ENCODE measurements at places on chromosomes 11 and 22.

GRCh38 chr11:94336033-94336432 lies 31.7 kb downstream of the IZUMO1R start:
- DNase-seq = no peak

DNA sequence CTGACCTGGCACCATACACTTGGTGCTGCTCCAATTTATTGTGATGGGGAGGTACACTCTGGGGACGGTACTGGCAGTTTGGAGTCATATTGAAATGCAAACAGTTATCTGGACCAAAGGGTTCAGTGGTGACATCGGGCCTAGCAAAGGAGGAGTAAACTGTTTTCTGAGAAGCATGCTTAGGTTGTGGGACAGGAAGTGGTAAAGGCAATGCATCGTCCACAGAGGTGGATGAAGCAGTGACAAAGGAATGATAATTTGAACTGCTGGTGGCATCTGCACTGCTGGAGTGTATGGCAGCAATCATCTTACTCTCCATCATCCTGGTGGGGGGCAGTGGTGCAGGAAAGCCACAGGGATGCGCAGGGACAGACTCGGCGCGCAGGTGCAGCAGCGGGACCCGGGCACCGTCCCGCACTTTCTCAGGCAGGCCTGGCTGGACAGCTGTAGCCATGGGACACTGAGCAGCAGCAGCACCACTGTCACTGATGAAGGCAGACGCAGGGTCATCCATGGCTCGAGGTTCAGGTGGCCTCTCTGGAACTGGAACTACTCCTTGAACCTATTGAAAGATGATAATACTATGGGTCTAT lies 28.0 kb upstream of the TP53AIP1 start:
- DNase-seq = no peak

- no peak for DNase-seq
Observed at GRCh38 chr22:45166932-45167331, 3.2 kb downstream of the NUP50 start.

DNA sequence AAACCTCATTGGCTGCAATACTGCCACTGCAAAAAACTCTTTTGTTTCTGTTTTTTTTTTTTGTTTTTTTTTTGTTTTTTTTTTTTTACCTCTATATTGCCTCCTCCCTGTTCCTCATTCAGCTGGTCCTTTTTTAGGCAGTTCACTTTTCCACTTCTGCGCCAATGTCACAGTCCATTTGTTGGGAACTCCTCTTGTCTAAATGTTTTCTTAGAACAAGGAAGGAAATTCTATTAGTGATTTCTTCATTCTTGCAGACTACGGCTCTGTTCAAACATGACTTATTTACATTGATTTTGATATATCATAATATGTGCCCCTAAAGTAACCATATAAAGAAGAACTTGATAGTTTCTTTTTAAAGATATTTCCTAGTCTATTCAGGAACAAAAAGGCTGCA lies 2.9 kb downstream of the FAM118B start:
- no peak for DNase-seq

DNA sequence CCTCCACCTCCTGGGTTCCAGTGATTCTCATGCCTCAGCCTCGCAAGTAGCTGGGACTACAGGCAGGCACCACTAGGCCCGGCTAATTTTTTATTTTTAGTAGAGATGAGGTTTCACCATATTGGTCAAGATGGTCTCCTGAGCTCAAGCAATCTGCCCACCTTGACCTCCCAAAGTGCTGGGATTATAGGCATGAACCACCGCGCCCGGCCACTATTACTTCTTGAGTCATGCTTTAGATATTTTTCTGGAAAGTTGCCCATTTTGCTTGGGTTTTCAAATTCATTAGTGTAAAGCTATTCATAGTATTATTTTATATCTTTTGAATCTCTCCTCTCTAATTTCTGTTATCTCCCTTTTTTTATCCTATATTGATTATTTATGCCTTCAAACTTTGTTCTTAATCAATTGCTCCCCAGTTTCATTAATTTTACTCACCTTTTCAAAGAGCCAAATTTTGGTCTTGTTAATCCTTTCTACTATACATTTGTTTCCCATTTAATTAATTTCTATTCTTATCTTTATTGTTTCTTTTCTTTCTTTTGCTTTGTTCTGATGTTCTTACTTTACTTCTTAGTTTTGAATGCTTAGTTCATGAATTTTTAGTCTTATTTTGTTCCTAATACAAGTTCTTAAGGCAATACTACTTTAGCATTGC lies 10.3 kb upstream of the RAC2 start:
- DNase-seq = no peak

DNA sequence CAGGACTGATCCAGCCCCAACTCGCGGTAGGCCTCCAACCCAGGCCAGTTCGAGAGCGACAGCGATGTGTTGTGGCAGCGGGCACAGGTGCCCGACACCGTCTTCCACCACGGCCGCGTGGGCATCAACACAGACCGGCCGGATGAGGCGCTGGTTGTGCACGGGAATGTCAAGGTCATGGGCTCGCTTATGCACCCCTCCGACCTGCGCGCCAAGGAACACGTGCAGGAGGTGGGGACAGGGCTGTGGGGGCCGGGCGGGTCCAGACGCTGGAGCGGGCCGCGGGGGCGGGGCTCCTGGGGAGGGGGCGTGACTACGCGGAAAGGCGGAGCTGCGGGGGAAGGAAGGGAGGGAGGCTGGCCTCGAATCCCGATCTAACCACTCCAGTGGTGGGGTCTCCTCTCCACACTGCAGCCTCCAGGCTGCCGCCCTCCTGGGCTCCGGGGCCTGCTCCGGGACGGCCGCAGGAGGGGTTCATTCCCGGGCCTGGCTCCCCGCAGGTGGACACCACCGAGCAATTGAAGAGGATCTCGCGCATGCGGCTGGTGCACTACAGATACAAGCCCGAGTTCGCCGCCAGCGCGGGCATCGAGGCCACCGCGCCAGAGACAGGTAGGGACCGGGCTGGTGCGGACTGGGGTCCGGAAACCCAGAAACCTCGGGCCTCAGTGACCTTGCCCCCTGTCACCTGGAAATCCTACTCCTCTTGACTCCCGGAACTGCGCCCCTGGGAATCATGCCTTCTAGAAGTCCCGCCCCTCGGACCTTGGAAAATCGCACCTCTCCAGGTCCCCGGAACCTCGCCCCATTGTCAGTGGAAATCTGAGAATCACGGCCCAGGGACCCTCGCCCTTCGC lies 14.9 kb downstream of the TMEM258 start:
- DNase-seq = no peak

- DNase-seq = no peak
Observed at GRCh38 chr22:35191412-35191811, 65.9 kb upstream of the HMGXB4 start.

DNA sequence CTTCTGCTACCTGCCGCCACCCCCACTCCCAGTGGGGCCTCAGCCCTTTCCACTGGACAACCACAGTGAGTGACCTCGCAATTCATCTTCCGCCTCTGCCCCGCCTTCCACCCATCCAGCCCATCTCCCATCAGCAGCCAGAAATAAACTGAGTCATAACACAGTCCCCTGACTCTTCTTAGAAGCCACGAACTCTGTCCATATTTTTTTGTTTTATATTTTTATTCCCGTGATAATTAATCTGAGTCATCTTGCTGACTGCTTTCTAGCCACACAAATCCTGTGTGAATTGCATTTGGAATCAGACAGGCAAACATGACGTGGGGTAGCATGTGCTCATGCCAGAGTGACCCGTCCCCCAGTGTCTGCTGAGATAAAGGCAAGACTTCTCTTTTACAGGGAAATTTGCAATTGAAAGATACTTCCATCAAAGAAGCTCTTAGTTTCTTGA lies 7.0 kb downstream of the FADD start:
- DNase-seq = no peak

- no peak for DNase-seq
Observed at GRCh38 chr11:11971906-11972547, 36.4 kb downstream of the DKK3 start.

GRCh38 chr11:104678408-104678807 lies 219.9 kb downstream of the CASP12 start:
- DNase-seq = no peak

GRCh38 chr11:93368022-93368421 lies 37.5 kb downstream of the DEUP1 start:
- no peak for DNase-seq

GRCh38 chr22:46040471-46041465 lies 63.8 kb upstream of the WNT7B start:
- no peak for DNase-seq

DNA sequence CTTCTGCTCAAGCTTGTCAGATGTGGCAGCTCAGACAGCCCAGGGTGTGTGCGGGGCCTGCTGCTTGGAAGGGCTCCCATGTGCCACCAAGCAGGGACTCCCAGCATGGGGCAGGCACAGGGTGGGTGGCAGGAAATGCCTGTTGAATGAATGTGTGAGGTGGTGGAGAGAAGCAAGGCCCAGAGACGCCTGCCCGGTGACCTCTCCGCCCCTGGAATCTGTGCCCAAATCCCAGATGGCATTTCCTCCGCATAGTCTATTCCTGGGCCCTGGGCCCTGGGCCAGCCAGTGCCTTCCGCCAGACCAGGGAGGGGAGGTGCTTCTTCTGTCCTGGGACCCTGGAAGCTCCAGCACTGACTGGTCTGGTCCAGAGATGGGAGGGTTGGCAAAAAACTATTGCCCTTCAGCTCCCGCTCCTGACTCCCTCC lies 3.7 kb downstream of the CST6 start:
- no peak for DNase-seq

GRCh38 chr11:91373497-91373896 lies 851.1 kb upstream of the FAT3 start:
- DNase-seq = no peak

DNA sequence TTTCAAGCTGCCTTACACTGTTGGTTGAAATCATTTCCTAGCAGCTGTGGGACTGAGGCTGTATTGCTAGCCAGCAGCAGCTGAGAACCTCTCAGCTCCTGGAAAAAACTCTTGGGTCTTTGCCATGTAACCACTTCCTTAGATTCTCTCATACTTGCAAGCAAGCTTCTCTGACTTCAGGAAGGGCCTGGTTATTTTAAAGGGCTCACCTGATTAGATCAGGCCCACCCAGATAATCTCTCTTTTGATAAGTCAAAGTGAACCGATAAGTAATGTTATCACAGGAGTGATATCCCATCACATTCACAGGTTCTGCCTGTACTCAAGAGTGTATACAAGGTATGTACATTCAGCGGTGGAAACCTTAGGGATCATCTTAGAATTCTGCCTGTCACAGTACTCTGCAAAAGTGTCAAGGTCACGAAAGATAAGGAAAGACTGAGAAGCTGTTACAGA lies 7.4 kb upstream of the CLPB start:
- no peak for DNase-seq

DNA sequence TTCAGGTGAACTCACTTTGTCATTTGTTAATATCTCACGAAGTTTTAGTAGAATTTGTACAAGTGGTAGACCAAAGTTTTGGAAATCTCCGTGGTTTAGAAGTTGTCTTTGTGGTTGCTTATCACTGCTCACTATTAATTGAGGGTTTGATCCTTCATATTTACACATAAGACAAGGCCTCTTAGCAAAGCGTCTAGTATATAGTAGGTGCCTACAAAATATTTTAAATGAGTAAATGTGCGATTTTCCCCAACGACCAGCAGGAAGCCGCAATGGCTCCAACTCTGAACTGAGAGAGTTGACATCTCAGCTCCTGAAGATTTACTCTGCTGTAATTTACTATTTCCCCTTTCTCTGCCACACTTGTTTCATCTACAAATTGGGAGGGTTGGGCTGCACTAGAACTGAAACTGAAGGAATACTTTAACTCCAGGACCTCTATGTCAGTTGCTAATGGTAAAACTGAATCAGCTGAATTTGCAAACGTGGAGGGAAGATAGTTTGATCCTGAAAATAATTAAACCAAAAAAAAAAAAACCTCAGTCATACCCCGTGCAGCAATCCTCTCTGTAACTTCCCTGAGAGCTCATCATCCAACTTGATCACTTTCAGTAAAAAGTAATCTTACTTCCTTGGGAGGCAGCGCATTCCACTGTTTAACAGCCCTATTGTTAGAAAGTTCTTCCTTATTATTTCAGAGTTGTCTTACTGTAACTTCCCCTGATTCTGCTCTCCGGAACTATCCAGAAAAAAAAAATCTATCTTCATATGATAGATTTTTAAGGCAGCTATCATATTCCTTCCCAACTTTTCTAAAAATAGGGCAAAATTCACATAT lies 1.3 kb upstream of the SBF2 start:
- DNase-seq = no peak

DNA sequence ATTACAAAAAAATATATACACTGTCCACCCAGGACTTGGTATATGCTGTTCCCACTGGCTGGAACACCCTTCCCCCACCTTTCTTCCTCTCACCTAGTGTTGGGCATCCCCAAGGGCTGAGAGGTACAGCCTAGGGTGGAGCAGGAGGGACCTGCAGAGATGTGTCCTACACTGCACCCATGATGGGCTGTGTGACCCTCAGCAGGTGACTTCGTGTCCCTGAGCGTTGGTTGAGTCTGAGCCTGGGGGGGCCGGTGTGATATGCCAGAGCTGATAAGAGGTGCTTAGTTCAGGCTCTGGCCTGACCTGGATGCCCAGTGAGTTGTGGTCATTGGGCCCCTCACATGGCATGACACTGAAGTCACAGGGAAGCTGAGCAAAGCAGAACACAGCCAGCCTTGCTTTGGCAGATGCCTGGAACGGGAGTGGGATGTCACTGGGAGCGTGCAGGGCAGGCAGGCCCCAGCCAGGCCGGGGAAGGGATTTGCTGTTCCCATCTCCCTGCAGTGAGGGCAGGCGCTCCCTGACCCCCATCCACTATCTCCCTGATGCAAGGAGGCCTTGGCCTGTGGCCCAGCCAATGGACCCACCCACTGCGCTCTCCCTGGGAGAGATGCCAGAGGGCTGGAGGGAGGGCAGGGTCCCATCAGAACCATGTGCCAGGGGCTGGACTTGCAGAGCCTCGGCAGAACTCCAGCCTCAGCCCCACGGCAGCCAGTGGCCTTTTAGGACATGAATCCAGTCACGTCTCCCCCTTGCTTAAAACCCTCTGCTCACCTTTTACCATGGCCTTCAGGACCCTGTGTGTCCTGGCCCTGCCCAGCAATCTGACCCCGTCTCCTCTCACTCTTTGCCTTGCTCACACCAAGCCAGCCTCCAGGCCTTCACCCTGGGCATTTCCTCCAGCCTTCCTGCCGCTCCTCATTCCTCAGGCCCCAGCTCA lies 138.9 kb downstream of the MN1 start:
- DNase-seq = no peak

DNA sequence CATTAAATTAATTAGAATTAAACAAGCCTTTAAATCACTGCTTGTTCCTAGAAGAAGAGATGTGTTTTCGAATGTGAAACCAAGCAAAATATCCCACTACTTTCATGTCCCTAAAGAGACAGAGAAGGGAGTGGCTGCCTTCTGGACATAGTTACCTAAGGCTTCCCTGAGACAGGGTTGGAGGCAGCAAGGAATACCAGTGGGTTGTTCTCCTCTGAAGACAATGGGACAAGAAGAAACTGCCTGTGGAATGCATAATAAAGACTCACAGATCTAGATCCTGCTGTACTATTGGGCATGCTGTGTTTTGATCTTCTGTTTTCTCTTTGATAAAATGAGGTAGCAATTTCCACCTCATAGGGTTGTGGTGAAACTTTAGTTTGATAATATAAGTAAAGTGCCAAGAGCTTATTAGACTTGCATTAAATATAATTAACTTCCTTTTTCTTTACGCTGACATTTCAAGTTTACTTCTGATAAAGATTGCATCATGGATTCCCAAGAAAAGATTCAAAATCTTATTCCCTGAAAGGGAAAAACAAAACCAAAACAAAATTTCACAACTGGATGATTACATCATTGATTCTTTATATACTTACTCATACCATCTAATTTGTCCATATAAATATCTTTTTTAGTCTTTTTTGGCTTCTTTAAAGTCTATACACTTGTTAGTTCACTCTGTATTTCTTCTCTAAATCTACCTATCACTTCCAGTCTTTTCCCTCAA lies 621.3 kb downstream of the ETS1 start:
- no peak for DNase-seq

All from anterior cingulate cortex (tissue), 58 donors.